ENCODE measurements at places on chromosomes 11 and 22.

DNA sequence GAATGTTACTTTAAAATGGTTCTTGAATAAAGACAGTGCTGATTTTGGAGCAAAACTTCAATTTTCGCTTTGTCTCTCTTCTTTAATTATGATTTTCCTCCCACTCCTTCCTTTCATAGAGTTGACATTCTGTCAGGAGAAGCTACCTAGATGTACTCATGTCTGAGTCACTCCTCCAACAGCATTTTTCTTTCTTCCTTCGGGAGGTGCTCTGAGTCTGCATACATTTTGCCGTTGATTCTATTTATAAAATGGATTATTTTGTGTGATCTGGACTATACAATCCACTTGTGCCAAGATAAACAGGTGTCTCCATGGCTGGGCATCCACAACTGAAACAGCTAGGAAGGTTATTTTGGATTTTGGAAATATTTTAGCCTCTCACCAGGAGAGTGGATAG is 588.3 kb upstream of the ANO5 start:
- no peak for DNase-seq

- no peak for DNase-seq
These were observed 3.0 kb downstream of the MLC1 start for GRCh38 chr22:50082197-50082715.

- DNase-seq: no peak
These were observed 35.1 kb downstream of the TRIM29 start for GRCh38 chr11:120102864-120103122.

GRCh38 chr22:32665676-32666075 is 135.8 kb upstream of the TIMP3 start:
- DNase-seq: no peak

DNA sequence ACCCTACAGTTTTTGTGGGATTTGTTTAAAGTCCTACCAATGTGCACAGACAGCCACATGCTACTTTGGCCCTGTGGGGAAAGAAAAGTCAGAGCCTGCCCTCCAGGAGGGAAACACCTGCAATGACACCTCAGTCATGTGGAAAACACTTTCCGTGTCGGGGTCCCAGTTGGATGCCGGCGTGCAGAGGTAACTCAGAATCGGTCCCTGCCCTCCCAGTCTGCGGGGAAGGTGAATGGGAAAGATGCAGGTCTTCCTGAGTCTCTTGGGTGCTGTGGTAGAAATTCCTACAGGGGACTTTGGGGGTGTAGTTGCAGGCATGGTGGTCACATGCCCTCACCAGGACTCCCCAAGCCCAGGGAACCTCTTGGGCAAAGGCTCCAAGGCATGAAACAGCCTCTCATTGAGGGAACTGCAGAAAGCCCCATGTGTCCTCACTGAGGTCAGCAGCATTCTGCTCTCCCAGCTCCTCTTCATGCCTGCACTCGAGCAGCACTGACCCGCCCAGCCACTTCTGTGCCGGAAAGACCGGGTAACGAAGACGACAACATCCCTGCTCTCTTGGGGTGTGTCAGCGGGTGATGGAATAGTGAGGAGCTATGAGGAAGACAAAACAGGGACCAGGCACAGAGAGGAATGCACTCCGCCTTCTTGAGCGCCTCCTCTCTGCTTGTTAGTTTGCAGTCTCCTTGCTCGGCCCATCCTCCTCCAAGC is 4.7 kb downstream of the RIBC2 start:
- DNase-seq: no peak

- DNase-seq: peak; percentile 95
These were observed at the start of gene SDF2L1 for GRCh38 chr22:21641789-21642583. TSS of gene SDF2L1 (plus strand) at chr22:21642302. CDS start at chr22:21642337, 35 bp downstream.

GRCh38 chr11:46390331-46391171 is 1.0 kb downstream of the CHRM4 start:
- no peak for DNase-seq

- no peak for DNase-seq
These were observed 37.5 kb downstream of the PPARA start for GRCh38 chr22:46187862-46188261.

DNA sequence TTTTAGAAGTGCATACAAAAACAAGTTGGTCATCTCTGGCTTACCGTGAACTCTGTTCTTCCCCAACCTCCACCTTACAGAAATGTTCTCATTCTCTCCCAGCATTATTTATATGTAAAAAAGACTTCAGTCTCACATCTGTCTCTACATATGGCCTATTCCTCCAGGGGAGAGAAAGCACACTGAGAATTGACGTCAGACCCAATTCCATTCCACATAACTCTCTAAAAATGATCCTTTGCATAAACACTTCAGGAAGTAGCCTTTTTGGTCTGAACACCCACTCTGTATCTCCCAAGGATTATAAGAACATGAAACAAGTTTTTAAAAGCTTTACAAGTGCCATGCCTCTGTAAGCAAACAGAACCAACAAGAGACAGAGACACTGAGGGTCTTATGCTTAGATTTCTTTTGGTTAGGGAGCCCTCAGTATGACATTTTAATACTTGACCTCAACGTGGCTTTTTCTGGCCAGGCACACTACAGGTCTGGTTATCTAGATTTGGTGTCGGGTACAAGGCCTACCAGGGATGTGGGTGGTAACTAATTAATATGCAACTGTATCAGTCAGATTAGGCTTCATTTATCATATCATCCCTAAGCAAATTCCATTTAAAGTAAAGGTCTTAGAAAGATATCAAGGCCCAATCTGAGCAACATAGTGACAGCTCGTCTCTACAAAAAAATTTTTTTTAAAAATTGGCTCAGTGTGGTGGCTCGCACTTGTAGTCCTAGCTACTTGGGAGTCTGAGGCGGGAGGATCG is 48.5 kb upstream of the PPP2R1B start:
- DNase-seq: no peak

DNA sequence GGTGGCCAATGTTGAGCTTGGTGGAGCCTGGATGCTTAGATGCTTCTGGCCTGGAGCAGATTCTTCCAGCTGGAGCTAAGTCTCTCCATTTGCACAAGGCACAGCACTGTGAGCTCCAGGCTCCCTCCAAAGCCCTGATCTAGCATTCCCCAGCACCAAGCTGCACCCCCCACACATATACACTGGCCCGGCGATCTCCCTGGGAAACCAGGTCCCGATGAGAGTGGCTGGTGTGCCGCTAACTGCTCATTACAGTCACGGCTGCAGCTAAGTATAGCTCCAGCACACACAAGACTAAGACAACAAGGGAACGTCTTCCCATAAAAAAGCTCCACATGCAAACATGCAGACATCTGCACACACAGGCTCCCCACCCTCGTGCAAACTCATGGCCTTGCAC is 17.6 kb downstream of the KCNC1 start:
- no peak for DNase-seq

DNA sequence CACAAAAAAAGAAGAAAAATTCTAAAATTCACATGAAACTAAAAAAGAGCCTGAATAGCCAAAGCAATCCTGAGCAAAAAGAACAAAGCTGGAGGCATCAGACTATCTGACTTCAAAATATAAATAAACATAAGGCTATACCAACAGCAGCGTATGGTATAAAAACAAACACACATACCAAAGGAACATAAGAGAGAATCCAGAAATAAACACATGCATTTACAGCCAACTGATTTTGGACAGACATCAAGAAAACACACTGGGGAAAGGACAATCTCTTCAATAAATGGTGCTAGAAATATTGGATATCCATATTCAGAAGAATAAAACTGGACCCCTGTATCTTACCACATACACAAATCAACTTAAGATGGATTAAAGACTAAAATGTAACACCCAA is 2.8 kb upstream of the MTMR2 start:
- DNase-seq: no peak

- DNase-seq: no peak
These were observed 189.0 kb upstream of the BLID start for GRCh38 chr11:122304973-122305372.

DNA sequence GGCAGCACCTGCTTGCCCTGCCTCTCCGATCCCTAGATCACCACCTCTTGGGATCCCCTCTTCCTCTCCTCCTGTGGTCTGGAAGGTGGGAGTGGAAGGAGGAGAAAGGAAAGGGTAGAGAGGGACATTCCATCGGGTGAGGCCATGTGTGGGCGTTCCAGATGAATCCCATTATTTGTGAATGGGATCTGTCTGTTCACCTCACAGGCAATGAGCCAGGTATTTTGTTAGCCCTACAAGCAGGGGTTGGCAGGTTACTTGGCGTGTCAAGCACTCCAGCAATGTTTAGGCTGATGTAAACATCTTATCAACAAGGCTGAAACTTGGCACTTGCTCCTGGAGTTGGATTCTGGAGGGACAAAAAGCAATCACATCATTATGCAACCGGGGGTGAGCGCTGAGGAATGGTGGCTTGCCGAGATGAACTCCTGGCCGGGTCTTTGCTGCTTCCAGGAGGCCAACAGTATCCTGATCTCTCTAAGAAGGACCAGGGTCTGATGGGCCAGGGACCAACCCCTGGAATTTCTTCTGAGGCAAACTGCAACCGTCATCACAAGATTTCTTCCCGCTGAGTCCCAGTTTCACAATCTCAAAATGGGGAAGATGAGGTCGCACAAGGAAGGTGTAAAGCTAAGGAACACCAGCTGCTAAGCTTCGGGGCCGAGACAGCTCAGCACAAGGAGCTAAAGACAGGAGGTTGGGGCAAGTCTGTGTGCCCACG is 7.8 kb downstream of the ADAMTS8 start:
- no peak for DNase-seq

DNA sequence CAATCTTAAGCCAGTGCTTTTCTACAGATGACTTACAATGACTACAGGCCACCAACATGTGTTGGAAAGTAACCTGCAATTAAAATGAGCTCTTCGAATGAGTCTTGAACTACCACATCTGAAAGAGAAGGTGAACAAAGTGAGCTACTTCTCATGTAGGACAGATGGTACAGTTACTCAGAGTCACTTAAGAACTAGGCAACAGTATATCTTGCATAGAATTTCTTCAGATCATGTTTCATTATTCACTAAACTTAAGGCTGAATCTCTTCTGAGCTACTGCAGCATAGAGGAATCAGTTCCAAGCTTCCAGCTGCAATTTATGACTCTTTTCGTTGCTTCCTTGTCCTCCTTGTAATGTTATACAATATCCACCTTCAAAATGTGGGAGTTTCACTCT is 270.9 kb downstream of the TTC28 start:
- no peak for DNase-seq

GRCh38 chr11:100890789-100891188 is 203.7 kb downstream of the ARHGAP42 start:
- DNase-seq: no peak

GRCh38 chr11:47593934-47594855 is at the start of gene C1QTNF4:
TSS of gene C1QTNF4 (minus strand) at chr11:47594411. CDS start at chr11:47590810, 3,601 bp downstream.
- no peak for DNase-seq

- DNase-seq: no peak
These were observed 1.6 kb downstream of the FADS1 start for GRCh38 chr11:61814958-61815789.

DNA sequence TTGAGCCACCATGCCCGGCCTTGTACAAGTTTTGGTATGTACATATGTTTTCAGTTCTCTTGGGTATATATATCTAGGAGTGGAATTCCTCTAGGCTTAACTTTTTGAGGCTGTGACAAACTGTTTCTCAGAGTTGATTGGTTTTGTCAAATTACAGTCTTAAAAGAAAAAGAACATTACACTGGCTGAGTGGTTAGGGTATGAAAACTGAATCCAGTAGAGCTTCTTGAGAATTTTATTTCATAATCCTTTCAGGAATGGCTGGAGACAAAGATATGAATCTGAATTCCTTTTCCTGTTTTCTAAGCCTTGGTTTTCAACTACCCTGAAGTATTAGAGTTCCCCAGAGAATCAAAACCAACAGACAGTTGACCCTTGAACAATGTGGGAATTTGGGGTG is 6.5 kb downstream of the METTL15 start:
- DNase-seq: no peak

- DNase-seq: no peak
These were observed 94.5 kb downstream of the ZC3H12C start for GRCh38 chr11:110187731-110188130.

DNA sequence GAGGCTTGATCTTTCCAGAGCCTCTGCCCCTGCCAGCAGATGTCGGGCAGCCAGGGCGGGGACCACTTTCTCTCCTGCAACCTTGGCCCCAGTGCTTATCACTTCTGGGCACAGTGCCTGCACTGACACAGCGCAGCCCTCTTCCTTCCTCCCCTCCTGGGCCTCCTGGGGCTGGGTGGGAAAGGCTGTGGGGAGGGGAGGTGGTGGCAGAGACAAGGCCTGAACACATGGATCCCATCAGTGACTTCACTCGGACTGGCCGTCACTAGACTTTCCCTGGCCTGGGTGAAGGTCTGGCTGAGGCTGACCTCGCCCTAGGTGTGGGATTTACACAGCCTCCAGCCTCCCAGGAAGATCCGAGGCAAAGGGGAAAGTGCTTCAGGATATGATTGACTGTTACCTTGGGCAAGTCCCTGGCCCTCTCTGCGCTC is 68.1 kb downstream of the LRRC32 start:
- DNase-seq: no peak

DNA sequence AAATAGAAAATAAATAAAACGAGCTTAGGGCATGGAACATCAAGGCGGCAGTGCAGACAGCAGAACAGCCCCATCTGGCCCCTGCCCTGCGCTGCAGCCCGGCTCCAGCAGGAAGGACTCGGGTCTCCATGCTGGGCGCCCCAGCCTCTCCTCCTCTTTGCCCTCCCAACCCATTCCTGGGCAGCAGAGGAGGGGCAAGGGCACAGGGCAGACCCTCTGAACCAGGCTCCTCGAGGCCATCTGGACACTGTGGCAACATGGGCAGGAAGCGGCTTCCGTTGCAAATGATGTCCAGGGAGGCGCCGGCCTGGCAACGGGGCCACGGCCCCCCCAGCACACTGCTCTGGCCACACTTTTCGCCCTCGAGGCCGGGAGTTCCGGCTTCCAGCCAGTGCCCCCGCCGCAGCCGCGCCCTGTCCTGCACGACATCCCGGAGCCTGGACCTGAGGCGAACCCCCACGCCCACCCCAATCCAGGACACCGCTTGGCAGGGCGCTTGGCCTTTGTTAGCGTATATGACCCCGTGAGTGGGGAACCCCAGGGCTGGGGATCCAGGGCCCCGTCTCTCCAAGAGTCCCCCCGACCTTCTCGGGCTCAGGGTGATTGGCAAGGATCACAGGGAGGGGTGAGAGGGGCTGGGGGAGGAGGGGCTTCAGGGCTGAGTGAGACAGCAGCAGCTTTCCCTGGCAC is 192.1 kb downstream of the IGLL1 start:
- DNase-seq: no peak

DNA sequence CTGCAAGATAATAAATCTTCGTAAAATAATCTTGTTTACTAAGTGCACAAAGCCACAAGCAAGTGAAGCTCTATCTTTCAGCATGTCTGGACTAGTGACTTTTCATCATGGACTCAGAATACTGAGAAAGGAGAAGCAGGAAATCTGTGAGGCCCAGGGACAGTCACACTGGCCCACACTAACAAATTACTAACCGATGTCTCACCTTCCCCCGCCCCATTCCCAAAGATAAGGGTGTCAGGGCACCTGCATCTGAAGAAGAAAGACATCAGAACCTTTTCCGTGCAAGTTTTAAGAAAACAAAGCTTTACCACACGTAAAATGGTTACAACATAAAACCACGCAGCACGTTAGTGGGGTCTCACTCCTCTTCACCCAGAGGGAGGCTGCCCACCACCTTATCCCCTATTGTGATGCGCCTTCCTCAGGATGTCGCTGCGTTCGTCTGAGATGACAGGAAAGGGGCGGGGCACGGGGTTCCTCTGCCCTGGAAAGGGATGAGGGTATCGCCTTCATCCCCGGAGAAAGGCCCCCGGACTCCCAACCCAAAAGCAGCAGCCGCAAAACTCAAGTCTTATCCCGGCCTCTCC is 616 bp downstream of the BTBD10 start:
- DNase-seq: peak; percentile 18

Data from stimulated activated CD4-positive, alpha-beta T cell treated with anti-CD3 and anti-CD28 coated beads, Interleukin-12 subunit alpha, Interleukin-12 subunit beta, amount 100 ng/mL, for 24 hours (primary cell).